Activated T-cell treated with anti-CD3 and anti-CD28 coated beads, Interleukin-2, amount 50 U/mL, for 72 hours (primary cell): ENCODE measurements at places on chromosomes 7 and 10. TPM values are rescaled to one million over a fixed set of nuclear protein-coding genes. Genes with fewer than 3 reads are reported as not detected.

ACBD7 gene
- 5.5 TPM for total RNA-seq

CCL26 gene
- total RNA-seq, result not detected

FANK1 gene
- total RNA-seq, result not detected

CPA4 gene
- total RNA-seq, result 0.32 TPM

OR2A42 gene
- total RNA-seq, result not detected
